ENCODE measurements at places on chromosomes 7 and 10.

DNA sequence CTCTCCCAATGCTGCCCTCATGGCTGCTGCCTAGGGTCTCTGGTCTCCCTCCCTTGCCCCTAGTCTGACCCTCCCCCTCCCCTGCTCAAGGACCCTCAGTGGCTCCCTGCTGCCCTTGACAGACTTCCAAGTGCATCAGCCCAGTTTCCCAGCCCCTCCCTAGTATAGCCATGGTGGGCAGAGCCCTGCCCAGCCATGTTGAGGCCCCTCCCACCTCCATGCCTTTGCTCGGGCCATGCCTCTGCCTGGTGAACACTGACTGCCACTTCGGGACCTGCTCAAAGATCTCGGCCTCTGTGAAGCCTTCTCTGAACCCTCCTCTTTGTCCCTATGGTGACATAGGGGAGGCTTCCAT, 73.2 kb downstream of the MYL10 start:
- DNase-seq: no peak

DNA sequence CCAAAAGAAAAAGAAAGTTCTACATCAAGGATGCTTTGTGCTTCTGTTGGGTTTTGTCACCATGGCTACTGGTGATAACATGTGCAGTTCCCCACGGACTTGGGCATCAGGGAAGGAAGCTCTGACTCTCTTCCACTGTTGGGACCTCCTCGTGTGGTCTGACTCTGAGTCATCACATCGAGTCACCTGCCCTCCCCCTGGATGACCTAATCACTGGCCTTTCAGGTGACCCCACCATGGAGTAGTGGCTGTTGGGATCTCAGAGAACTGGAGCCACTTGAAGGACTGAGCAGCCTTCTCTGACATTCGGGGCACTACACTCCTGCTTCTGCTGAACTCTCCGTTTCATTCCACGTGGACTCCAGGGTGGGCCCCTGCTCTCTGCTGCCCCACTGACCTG, 60.8 kb upstream of the DOCK1 start:
- no peak for DNase-seq

- no peak for DNase-seq
Observed at GRCh38 chr7:95578299-95578855, 17.9 kb downstream of the PDK4 start.

DNA sequence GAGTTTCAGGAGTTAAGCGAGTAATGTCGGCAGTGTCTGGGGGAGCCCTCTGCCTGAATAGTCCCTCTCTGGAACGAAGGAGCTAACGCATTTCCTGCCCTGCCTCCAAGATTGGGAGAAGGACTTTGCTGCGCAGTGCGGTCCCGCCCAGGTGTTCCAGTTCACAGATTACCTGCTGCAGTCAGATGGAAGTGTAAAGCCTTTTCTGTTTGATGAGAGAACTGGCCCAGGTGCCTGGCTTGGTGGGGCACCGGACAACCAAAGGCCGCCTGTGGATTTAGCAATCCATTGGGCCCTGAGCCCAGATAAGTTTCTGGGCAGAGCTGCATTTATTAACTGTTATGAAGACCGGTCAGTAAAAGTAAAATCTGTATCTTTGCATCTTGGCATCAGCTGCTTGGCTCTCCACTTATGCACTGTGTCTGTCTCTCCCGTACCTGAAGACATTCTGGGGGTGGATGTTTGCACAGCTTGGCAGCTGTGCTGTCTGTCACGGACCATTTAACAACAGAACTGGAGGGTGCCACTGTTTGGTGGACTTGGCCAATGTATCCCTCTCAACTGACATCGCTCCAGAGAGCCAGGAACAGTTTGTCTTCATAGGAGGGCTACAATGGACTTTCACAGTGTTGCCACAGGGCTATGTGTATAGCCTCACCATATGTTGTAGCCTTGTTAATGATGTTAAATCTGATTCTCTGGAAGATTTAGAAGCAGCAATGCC, 654.7 kb upstream of the ZWINT start:
- no peak for DNase-seq

DNA sequence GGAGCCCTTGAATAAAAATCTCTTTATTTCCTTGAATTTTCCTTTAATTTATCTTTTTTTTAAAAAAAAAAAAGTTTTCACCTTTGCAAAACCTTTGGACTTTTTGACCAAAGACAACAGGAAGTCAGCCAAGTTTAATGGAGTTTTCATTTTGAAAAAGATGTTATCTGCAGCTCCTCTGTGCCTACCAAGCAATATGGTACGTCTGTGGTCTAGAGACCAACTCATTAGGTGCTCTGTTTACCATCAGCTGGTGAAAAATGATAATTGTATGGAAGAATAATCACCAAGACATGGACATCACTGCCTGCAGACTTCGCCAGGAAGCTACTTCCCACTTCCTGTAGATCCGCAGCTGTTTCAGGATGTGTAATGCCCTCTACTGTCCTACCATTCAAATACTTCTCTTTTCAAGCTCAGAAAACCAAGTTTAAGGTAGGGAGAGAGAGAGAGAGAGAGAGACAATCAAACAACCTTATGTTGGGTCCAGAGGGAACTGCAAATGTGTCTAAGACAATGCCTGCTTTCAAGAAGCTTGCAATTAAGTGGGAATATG, 18.7 kb downstream of the PLXNA4 start:
- no peak for DNase-seq

DNA sequence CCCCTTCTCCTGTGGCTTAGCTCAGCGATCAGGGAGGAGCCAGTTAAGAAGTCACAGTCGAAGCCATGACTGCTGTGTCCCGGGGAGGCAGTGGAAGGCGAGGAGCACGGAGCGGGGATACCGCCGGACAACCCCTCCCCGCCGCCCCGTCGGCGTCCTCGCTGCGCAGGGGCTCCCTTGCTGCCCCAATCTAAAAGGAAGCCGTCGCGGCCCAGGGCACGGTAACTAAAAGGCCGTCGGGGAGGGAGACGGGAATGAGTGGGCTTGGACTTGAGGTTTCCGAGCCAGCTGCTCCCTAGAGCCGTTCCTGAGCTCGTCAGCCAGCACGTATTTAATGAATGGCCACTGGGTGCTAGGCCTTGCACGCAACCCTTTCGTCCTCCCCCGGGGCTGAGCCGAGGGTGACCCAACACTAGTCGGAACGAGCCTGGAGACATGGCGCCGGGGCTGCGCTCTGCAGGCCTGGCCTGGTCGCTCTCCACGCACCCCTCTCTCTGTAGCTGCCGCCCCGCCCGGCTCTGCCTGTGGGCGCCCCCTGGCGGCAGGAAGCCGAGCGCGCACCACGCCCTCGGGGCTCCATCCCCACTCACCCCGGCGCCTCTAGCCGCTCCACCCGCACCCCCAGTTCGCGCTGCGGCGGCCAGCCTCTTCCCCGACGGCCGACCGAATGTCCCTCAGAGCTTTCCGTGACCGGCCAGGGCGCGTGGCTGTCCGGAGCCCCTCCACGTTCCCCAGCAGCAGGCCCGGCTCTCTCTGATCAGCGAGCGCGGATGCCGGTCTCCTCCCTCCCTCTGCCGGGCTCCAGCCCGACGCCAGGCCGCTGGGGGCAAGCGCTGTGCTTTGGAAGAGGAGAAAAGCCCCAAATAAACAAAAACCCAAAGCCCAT, 29.3 kb upstream of the KCNK18 start:
- no peak for DNase-seq

GRCh38 chr7:38220452-38220851, 42.4 kb downstream of the STARD3NL start:
- no peak for DNase-seq

GRCh38 chr7:17130281-17131059, 168.0 kb upstream of the AHR start:
- no peak for DNase-seq

GRCh38 chr7:138542183-138542582, 82.1 kb downstream of the TRIM24 start:
- DNase-seq: no peak

All from HS-5 (cell line).